ENCODE measurements at places on chromosomes 6 and 20.

GRCh38 chr6:105121981-105122380, 57.8 kb downstream of the POPDC3 start:
- DNase-seq, result peak; percentile 36

DNA sequence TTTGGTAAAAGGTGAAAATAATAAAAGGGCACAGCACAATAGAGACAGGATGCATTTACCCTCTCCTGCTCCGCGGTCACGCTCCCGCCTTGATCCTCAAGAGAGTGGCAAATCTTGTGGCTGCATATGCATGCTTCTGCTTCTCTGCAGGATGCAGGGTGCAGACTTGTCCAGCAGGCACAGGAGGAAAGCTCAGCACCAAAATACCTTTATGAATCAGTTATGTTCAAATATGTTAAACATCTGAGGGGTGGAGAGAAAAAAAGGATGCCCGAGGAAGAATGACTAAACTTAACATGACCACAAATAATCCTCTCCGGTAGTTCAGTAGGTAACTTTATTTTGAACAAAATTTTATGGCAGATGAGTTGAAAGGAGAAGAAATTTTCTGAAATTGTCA, 366.1 kb upstream of the SOX4 start:
- DNase-seq, result no peak

DNA sequence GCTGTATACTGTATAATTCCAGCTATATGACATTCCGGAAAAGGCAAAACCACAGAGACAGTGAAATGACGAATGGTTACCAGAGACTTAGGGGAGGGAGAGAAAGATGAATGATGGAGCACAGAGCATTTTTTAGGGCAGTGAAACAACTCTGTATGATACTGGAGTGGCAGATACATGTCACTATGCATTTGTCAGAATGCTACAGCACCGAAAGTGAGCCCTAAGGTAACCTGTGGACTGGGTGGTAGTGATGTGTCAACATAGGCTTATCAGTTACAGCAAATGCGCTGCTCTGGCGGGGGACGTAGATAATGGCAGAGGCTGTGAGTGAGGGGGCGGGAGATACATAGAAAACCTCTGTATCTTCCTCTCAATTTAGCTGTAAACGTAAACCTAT, 201.3 kb upstream of the SSTR4 start:
- no peak for DNase-seq

DNA sequence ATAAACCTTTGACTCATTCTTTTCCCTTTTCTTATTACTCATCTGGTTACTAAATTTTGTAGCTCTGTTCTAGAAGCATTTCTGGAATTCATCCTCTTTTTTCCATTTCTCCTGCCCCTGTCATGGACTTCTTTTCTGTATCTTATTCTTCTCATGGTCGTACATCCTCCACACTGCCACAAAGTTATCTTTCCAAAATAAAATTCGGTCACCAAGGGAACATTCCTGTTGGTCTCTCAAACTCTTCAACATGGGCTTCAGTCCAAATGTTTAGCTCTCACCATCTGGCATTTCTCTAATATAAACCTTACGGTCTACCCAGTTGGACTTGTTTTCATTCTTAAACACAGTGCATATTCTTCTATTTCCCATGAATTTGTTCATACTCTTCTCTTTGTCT, 428.8 kb upstream of the ID4 start:
- no peak for DNase-seq

Measured in NCI-H1105 treated with DMSO at 0.1 percent for 48 hours (cell line).